ENCODE measurements at places on chromosomes 2 and 18.

DNA sequence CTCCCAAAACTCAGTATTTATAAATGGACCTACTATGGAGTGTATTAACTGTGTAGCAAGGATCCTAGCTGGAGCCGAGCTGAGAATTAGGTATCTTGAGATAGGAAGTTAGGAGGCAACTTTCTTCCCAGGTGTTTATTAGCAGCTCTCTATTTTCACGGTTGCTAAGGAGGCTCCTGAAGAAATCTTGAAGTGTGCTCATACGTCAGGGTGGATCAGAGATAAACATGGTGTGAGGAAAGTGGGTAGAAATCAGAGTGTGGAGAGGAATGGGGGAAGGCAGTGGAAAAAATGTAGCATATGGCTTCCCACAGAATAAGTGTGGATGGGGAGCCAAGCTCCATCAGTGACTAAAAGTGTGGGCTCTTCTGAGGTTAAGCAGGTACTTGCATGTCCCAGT lies 104.3 kb downstream of the ABCA12 start:
- no peak for DNase-seq

- DNase-seq = no peak
Observed at GRCh38 chr2:238158018-238158508, 707 bp upstream of the ERFE start.

GRCh38 chr2:1769703-1770422 lies 25.5 kb upstream of the PXDN start:
- DNase-seq = no peak

DNA sequence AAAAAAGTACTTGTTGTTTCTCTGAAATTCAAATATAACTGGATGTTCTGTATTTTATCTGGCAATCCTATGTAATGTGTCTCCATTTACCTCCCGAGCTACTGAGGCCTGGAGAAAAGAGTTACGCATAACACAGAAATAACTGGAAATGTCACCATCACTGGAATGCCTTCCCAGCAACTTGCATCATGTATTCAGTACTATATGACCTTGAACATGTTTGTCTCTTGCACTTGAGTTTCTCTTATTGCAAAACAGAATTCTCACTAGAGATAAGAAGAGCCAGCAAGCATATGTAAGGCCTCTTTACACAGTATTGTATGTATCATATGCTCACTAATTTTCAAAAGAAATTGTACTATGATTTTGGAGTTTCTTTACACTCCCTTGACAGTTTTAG lies 99.6 kb upstream of the CTAGE1 start:
- DNase-seq = no peak

DNA sequence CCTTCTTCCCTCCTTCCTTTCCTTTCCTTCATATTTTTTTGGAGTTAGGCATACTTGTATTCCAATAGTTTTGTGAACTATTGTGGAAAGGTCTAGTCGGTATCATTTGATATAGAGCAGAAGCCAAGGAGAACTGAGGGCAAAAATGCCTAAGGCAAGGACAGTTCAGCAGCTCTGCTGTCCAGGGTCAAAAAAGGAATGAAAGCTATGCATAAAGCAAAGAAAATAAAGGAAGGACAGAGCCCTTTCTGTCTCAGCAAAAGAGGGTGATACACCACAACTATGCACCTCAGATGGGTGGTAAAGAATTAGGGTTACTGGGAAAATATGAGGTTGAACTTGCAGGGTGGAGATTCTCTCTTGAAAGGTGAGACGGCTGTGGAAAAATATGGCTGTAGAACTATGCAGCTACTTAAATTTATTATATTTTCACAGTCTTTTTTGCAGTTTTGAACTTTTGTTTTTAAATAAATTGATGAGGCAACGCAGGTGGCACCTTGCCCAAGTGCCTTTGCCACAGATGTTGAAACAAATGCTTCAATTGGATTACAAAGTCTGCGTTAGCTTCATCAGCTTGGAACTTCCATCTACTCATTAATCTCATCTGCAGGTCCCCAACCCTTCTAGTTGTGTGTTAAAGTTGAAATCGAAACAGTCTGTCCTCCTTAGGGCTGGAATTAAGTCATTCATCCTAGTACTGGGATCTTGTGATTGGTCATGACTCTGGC lies 20.8 kb downstream of the LHCGR start:
- DNase-seq = no peak

DNA sequence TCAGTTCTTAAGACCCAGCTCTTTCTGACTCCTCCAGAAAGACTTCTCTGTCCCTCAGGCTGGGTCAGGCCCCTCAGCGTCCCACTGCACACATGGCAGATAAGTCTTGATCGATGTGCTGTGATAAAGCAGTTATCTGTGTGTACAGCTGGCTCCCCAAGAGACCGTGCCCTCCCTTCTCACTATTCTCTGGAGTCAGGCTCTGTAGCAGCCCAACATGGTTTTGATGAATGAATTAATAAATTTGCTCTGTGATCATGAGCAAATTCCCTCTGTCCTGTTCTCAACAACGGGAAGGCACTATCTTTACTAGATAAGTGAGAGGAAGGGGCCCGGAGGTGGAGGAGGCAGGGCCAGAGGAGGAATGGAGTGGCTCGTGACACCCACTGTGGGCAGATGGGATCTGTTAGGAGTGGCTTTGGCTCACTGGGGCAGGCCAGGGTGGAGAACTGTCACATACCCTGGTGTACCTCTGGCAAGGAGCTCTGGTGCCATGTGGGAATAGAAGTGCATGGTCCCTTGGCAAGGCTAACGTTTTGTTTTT lies 48.3 kb downstream of the ZFP36L2 start:
- no peak for DNase-seq

DNA sequence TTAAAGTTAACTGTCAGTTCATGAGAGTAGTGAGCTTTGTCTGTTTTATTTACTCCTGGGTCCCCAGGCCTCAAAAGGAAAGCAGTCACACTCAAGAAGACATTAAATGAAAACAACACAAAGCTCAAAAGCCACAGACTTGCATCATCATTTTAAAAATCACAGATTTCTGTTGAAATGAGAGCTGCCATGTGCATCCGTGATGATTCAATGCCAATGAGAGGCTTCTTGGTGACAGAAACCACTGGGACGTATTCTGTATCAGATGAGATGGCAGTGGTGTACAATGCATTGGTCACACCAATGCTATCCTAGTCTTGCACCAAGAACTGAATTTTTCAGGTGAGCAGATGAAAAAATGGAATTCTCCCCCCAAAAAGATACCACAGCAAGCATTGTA lies 204.8 kb downstream of the ANAPC1 start:
- DNase-seq = no peak

DNA sequence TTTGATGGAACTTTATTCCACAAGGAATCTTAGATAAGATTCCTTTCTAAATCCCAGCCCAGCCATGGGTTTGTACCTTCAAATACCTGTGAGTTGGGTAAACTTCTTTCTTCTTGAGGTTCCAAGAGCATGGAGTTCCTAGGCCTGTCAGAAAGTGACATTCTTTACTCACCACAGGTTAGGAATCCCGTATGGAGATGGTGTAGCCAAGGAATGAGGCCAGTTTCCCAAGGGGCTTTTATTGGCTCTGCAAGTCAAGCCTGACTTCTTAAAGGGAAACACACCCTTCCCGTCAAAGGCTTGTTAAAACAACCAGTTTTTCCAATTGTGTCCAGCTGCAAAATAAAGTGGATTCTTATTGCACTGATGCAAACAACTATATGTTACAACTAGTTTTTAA lies 45.8 kb downstream of the STK17B start:
- no peak for DNase-seq

DNA sequence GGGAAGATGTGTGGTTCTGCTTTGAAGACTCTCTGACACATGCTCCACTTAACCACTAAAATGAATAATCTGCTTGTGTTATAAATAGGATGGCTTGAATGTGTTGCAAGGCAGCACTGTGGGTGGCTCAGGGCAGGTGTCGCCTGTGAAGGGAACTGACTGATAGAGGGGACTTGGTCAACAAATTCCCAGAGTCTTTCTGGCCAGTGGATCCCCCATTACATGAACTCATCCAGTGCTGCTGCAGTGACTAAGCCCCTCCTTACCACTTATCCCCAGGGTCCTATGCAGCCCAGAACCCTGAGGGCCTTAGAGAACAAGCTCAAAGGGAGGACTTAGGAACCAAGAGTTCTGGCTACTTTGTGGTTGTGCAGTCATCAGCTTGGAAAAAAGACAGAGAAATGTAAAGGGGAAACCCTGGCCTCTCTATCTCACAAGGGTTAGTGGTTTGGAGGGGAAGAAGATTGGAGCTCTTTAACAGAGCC lies 226.2 kb upstream of the TNP1 start:
- peak; percentile 47 for DNase-seq

- no peak for DNase-seq
Observed at GRCh38 chr2:855177-855576, 95.5 kb upstream of the SNTG2 start.

GRCh38 chr2:178877874-178878273 lies 70.7 kb upstream of the TTN start:
- DNase-seq = no peak

DNA sequence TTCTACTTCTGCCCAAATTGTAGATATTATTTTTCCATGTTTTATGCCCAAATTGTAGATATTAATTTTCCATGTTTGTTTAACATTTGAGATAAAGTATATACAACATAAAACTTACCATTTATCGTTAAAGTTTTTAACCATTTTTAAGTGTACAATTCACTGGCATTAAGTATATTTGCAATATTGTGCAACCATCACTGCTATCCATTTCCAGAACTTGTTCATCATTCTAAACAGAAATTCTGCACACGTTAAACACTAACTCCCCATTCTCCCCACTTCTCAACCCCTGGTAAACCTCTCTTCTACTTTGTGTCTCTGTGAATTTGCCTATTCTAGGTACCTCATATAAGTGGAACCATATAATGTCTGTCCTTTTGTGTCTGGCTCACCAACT lies 162.1 kb downstream of the MGAT5 start:
- DNase-seq = no peak

- peak; percentile 81 for DNase-seq
Observed at GRCh38 chr2:128301501-128301966, 17.1 kb downstream of the HS6ST1 start.

DNA sequence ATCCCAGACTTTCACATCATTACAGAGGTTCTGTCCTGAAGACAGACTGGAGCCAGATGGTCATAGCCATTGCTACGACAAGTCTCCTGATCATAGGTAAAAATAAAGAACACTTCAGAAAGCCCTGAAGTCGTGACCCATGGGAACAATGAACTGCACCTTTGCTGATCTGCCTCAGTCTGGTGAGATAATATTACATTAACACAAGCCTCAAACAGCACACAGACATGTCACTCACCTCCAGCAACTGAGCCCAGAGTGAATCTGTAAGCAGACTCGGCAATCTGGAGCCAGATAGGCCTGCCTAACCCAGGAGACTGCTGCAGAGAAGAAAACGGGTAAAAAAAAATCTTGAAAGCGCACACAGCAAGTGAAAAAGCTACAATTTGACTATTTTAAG lies 79.2 kb downstream of the SLC25A12 start:
- no peak for DNase-seq

- peak; percentile 82 for DNase-seq
Observed at GRCh38 chr18:28204154-28204553, 27.2 kb upstream of the CDH2 start.

- DNase-seq = no peak
Observed at GRCh38 chr2:238913931-238914647, 66.2 kb downstream of the TWIST2 start.

GRCh38 chr2:147808520-147808919 lies 36.3 kb upstream of the ACVR2A start:
- DNase-seq = no peak

DNA sequence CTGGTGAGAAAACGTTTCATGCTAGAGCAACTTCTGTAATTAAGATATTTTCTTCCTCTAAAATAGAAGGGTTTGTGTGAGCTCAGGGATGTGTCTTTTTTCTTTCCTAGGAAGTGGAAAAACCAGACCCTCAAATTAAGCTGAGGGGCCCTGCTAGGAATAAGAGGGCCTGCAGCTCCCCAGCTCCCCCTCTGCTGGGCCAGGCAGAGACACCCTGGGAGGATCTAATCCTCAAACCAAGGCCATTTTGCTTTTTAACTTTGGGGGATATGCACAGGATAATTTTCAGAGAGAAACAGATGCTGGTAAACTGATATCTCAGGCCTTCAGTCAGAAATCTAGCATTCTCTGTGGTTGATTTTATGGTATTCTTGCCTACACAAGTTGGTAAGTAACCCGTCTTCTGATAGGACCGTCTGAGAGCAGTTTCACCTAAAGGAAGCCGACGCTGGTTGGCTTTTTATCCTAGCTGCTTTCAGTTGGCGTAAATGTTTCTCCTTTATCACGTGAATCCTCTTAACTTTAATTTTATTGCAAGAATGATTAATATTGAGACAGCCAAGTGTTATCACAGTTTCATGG lies 34.8 kb downstream of the SNTG2 start:
- no peak for DNase-seq

GRCh38 chr2:110784047-110784631 lies 51.8 kb downstream of the ACOXL start:
- DNase-seq = no peak

DNA sequence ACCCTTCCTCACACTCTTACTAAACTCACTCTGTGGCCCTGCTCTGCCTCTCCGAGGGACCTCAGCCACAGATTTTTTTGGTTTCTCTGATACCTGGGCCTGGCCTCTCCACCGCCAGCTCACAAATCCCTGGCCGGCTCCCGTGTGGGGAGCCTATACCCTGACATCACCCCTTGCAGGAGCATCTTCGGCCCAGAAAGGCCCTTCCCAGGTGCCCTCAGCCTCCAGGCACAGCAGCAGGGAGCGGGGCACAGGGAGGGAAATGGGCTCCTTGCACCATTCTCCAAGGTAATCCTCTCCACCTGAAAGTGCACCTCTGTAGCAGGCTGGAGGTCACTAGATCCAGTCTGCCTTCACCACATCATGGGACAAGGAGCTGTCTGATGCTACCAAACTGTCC lies 43.2 kb downstream of the CRACDL start:
- DNase-seq = no peak

DNA sequence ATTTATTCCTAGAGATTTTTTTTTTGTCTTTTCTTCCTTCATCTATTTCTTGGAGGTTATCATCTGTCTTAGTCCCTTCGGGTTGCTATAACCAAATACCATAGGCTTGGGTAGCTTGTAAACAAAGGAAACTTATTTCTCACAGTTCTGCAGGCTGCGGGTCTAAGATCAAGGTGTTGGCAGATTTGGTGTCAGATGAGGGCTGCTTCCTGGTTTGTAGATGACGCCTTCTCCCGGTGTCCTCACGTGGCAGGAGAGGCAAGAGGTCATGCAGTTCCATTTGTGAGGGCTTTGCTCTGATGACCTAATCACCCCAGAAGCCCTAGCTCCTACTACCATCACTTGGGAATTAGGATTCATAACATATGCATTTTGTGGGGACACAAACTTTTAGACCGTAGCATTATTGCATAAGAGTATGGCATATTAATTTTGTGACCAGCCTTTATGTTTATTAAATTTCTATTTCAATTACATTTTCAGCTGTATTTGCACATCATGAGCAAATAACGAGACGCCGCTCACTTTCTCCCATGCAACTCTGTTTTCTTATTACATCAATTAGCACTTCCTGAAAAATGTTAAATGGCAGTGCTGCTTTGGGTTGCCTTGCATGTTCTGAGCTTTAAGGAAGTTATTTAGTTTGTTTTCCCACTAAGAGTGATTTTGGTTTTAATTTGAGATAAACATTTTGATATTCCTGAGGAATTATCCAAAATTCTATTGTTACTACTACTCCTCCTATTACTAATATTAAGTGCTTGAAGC lies 246.4 kb upstream of the HDAC4 start:
- no peak for DNase-seq

GRCh38 chr2:186868344-186868743 lies 19.4 kb upstream of the ZSWIM2 start:
- no peak for DNase-seq

All from fibroblast of skin of left quadriceps (primary cell).